Central memory CD4-positive, alpha-beta T cell (primary cell): ENCODE measurements at places on chromosomes 2 and 18.

- no peak for DNase-seq
These were observed 32.1 kb upstream of the COLEC12 start for GRCh38 chr18:532632-533031.

GRCh38 chr18:24262087-24262486 is 123.2 kb downstream of the CABYR start:
- no peak for DNase-seq

DNA sequence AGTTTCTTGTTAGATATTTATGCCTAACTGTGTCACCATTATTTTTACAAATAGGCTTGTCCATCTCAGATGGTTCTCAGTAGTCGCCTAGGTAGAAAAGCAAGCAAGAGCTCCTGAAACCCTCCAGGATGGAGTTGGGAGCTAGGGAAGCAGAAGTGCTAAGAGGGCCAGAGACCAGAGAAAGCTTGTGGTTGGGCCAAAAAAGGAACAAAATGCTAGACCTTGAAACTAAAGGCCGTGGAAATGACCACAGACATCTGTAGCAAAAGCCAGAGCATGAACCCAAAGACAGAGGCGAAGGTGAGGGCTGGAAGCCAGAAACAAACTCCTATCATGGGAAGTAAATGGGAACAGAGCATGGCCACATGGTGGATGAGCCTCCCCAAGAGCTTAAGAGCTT is 29.9 kb upstream of the RMDN2 start:
- no peak for DNase-seq

- DNase-seq: no peak
These were observed 193.2 kb downstream of the CDH2 start for GRCh38 chr18:27983780-27984179.
